ENCODE measurements at places on chromosomes 12 and 14.

GRCh38 chr12:2813214-2814185, 1.0 kb downstream of the ITFG2 start:
- no peaks in the 10 kb centered on the region for H3K4me1 ChIP-seq
- peaks cover 10% of the 10 kb centered on the region for H3K36me3 ChIP-seq
- DNase-seq = peak; percentile 80
- peak overlapping the region; percentile 97 for H3K27ac ChIP-seq
- H3K4me3 ChIP-seq = peak overlapping the region; percentile 79

GRCh38 chr12:4116251-4117111, 157.1 kb upstream of the CCND2 start:
- no peaks in the 10 kb centered on the region for H3K27me3 ChIP-seq
- peaks cover 11% of the 10 kb centered on the region for H3K4me1 ChIP-seq
- H3K27ac ChIP-seq = no peak overlapping the region
- no peak for DNase-seq

GRCh38 chr12:106740818-106741217, 33.7 kb upstream of the RIC8B start:
- no peaks in the 10 kb centered on the region for H3K27me3 ChIP-seq
- no peaks in the 10 kb centered on the region for H3K36me3 ChIP-seq
- H3K4me3 ChIP-seq = no peak overlapping the region
- no peak overlapping the region for H3K27ac ChIP-seq
- no peak for DNase-seq

DNA sequence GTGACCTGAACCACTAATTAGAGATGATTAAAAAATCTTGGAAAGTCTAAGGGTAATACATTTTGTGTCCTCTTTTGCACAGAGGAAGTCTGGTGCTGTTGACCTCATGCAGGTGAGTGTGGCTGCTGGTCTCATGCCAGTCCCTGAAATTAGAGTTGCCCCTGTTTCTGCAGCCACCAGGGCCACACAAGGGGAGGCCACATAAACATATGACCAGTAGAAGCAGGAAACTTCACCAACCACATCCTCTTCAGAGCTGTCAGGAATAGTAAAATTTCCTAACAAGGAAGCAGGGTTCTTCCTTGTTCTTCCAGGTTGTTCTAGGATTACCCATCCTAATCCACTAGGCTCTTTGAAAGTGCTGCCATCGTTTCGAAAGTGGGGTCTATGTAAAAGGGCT, 28.3 kb downstream of the PSMA6 start:
- no peak for DNase-seq
- H3K4me1 ChIP-seq = no peaks in the 10 kb centered on the region
- no peaks in the 10 kb centered on the region for H3K27me3 ChIP-seq
- H3K4me3 ChIP-seq = no peak overlapping the region
- H3K27ac ChIP-seq = no peak overlapping the region
- H3K36me3 ChIP-seq = peaks cover 17% of the 10 kb centered on the region

DNA sequence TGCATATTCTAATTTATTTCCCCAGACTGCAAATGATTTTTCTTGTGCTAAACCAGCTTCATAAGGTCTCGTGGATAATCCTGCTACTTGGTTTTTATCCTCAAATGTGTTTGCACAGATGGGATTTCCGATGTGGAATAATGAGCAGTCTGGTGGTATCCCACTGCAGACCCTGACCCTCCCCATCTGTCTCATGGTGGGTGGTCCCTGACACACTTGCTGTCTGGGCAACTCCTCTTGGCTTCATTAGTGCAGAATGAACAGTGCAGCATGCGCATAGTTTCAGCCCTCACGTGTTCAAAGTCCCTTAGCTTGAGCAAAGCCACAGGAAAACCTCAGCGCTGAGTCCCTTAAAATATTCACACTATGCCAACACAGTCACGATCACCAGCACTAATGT, 996.5 kb downstream of the AACS start:
- no peak overlapping the region for H3K4me3 ChIP-seq
- H3K27ac ChIP-seq = no peak overlapping the region

GRCh38 chr14:89651805-89652204, 234.8 kb upstream of the FOXN3 start:
- DNase-seq = no peak
- H3K27me3 ChIP-seq = no peaks in the 10 kb centered on the region
- no peak overlapping the region for H3K27ac ChIP-seq
- H3K4me3 ChIP-seq = no peak overlapping the region
- no peaks in the 10 kb centered on the region for H3K36me3 ChIP-seq

- peaks cover 3% of the 10 kb centered on the region for H3K4me1 ChIP-seq
- peaks cover 3% of the 10 kb centered on the region for H3K36me3 ChIP-seq
- no peaks in the 10 kb centered on the region for H3K27me3 ChIP-seq
- no peak overlapping the region for H3K27ac ChIP-seq
- peak; percentile 42 for DNase-seq
- H3K4me3 ChIP-seq = no peak overlapping the region
These were observed 168.5 kb downstream of the FOXN3 start for GRCh38 chr14:89248411-89249064.

- H3K4me1 ChIP-seq = no peaks in the 10 kb centered on the region
- peak; percentile 90 for DNase-seq
- H3K27me3 ChIP-seq = peaks cover 4% of the 10 kb centered on the region
- H3K36me3 ChIP-seq = peaks cover 38% of the 10 kb centered on the region
- H3K27ac ChIP-seq = no peak overlapping the region
These were observed 5.7 kb downstream of the SHMT2 start for GRCh38 chr12:57235017-57235727.

DNA sequence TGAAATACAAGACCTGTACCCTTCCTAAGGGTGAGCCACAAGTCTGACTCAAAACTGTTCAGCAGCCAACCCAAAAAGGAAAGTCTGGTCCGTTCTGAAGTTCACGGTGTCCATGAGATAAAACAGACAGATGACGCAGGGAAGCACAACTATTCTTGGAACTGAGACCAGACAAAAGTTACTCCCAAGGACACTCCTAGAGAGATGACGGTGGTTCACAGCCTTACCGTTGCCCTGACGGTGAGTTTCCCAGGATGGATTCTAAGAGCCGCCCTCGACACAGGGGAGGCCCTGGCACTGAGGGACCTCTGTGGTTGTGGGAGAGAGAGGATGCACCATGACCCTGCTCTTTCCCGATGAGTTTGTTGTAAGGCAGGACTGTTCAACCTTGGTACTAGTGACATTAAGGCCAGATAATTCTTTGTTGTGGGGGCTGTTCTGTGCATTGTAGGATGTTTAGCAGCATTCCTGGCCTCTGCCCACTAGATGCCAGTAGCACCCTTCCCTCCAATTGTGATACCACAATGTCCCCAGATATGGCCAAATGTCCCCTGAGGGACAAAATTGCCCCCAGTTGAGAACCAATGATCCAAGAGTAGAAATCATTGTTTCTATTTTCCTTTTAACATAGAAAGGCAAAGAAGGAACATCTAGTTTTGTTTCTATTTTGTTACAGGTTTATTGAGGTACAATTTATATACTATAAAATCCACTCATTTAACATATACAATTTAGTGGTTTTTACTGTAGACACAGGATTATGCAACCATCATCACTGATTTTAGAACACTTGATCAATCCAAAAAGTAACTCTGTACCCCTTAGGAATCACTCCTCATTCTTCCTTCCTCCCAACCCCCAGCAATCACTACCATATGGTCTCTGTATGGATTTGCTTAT, 23.0 kb downstream of the OR10P1 start:
- peak; percentile 46 for DNase-seq
- H3K4me1 ChIP-seq = no peaks in the 10 kb centered on the region
- H3K36me3 ChIP-seq = no peaks in the 10 kb centered on the region
- peaks cover 3% of the 10 kb centered on the region for H3K27me3 ChIP-seq
- H3K27ac ChIP-seq = no peak overlapping the region

DNA sequence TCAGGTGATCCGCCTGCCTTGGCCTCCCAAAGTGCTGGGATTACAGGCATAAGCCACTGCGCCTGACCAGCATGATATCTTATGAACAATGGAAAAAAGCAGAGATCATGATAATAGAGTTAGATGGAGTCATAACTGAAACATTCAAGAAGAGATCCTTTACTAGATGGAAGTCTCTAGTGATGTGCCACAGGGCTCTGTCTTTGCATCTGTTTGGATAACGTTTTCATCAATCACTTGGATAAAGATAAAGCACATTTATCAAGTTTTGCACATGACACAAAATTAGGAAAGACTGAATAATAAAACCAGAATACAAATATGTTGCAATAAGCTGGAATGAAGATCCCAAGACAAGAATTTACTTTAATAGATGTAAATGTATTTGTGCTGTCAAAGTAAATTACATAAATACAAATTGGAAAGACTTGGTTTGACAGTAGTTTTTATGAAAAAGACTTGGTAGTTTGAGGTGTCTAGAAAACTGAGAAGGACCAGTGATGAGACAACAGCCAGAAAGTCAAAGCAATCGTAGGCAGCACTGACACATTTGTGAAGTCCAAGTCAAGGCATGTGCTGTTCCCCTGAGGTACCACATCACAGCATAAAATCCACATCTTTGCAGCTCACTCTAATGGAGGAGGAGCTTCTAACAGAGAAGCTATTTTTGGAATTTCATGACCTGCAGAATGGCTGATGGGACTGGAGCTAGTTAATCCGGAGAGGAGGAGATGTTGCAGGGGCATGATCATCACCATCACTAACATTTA, 28.5 kb downstream of the GPRC5A start:
- no peaks in the 10 kb centered on the region for H3K27me3 ChIP-seq
- H3K36me3 ChIP-seq = no peaks in the 10 kb centered on the region
- DNase-seq = no peak
- peaks cover 4% of the 10 kb centered on the region for H3K4me1 ChIP-seq

DNA sequence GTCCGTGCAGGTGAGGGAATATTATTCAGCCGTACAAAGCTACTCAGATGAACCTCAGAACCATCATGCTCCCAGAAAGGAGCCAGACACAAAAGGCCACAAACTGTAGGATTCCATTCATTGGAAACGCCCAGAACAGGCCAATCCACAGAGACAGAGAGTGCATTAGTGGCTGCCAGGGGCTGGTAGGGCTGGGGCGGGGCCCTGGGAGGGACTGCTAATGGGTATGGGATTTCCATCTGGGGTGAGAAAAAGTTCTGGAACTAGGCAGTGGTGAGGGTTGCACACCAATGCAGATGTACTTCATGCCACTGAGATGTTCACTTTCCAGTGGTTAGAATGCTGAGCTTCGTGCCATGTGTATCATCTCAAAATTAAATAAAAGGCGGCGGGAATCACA, 101.1 kb downstream of the RFLNA start:
- no peak overlapping the region for H3K4me3 ChIP-seq
- H3K27ac ChIP-seq = no peak overlapping the region
- peaks cover 14% of the 10 kb centered on the region for H3K4me1 ChIP-seq
- peaks cover 22% of the 10 kb centered on the region for H3K36me3 ChIP-seq

DNA sequence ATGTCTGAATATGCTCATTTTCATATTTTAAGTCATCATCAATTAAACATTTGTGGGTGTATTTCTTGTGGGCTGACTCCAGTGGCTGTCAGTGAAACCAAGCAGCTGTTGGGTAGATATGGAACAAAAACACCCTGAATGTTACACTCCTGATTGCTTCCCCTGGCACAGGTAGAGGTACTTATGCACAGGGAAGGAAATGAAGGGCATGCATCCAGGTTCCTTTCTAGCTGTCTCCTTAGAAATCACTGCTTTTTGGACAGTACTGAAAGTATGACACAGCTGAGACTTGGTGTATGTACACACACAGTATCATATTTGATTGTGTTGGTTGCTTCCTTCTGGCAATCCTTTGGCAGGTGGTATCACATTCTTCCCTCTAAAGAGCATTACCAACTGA, 1006.7 kb downstream of the DIO2 start:
- H3K4me3 ChIP-seq = no peak overlapping the region
- no peaks in the 10 kb centered on the region for H3K36me3 ChIP-seq
- no peaks in the 10 kb centered on the region for H3K27me3 ChIP-seq
- no peak for DNase-seq

- H3K4me1 ChIP-seq = no peaks in the 10 kb centered on the region
- DNase-seq = peak; percentile 69
- no peak overlapping the region for H3K27ac ChIP-seq
- no peak overlapping the region for H3K4me3 ChIP-seq
- no peaks in the 10 kb centered on the region for H3K36me3 ChIP-seq
- H3K27me3 ChIP-seq = no peaks in the 10 kb centered on the region
These were observed 19.1 kb downstream of the BBOF1 start for GRCh38 chr14:74038020-74038859.

- no peak for DNase-seq
- no peak overlapping the region for H3K4me3 ChIP-seq
- peaks cover 1% of the 10 kb centered on the region for H3K36me3 ChIP-seq
- H3K27ac ChIP-seq = no peak overlapping the region
These were observed 107.3 kb downstream of the FOXN3 start for GRCh38 chr14:89309670-89310177.

GRCh38 chr14:89418976-89419375, 1.9 kb upstream of the FOXN3 start:
- no peak overlapping the region for H3K4me3 ChIP-seq
- no peaks in the 10 kb centered on the region for H3K27me3 ChIP-seq
- no peaks in the 10 kb centered on the region for H3K36me3 ChIP-seq

DNA sequence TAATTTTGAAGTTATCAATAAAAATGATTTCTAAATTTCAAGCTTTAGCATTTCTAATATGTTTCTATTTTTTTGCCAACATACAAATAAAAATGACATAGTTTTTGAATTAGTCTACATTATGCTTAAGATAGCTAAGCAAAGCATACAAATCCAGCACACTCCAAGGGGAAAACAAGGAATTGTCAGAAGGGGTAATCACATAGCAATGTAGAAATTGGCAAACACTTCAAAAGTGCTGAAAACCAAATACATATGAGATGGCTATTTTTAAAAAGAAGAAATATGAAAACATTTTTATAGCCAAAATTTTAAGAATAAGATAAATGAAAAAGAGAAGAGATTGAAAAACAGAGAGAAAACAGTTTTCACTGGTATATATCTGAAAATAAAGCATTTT, 308.0 kb downstream of the SLC6A15 start:
- no peaks in the 10 kb centered on the region for H3K4me1 ChIP-seq
- H3K27ac ChIP-seq = no peak overlapping the region
- no peaks in the 10 kb centered on the region for H3K36me3 ChIP-seq
- H3K4me3 ChIP-seq = no peak overlapping the region
- H3K27me3 ChIP-seq = no peaks in the 10 kb centered on the region

DNA sequence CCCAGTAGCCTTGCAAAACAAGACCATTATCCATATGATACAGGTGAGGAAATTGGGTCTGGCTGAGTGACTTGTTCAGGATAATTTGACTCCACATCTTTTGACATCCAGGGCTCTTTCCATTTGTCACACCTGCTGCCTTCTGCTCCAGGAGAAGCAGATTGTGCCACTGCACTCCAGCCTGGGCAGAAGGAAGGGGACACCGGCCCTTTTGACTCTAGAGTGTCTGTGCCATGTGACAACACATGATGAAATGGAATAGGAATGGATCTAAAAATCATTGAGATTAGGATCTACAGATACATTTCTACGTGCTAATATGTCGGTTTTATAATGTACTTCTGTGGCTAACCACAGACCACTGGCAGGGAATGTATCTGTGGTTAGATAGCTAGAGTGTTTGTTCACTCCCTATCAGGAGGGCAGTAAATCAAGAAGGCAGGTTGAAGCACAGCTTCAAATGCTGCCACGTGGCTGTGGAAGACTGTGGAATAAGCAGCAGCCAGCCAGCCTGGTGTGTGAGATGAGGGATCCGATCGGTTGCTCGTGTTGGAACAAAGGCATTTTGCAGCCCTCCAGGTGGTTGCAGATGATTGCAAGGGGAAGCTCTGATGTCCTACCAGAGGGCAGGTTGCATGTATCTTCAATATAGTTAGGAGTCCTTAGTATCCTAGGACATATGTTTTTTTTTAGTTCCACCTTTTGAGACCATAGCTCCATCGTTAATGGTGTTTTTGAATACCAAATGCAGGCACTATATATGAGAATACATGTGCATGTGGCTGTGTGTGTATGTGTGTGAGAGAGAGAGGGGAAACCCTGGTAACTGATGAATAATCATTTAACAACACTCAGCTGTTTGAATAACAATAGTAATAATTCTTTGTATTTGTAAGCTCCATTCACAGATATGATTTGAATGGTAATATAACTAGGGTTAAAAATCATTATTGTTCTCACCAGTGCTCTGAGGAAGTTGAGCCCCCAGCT, 28.6 kb downstream of the EML1 start:
- no peaks in the 10 kb centered on the region for H3K27me3 ChIP-seq
- H3K27ac ChIP-seq = peak overlapping the region; percentile 28
- H3K36me3 ChIP-seq = peaks cover 2% of the 10 kb centered on the region

Measured in lung (tissue), 17 donors.